ENCODE measurements at places on chromosomes 3 and 15.

DNA sequence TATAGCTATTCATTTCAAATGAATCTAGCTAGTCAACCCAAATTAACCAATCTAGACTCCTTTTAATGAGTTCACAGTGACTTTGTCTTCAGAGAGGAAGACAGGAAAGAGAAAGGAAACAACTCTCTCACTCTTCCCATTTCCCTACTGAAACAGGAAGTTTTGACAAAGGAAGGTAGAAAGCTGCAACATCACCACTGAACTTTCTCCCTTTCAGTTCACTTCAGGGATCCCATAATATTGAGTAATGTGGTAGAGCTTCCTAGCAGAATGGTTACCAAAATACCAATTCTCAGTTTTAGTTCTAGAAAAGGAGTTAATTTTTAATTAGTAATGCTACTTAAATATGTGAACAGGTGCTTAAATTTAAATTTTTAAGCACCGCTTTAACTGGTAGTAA, 7.5 kb downstream of the VPS13C start:
- DNase-seq, result no peak

DNA sequence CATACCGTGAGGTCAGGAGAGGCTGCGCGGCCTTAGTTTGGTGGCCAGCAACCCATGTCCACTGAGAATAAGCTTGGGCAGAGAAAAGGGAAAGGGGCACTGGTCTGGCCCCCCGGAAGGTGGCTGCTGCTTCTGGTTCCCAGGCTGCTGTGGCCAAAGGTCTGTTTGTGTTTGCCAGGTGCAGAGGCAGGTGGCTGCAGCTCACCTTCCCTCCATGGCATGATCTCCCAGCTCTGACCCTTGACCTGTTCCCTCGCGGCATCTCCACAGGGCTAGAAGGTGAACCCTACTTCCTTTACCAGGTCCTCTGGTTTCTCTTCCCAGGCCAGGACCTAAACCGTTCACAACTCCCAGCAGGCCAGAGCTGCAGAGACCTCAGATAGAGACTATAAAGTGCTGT, 13.8 kb downstream of the VPS18 start:
- DNase-seq, result no peak

GRCh38 chr15:76200641-76201105, 110.6 kb downstream of the ETFA start:
- no peak for DNase-seq

DNA sequence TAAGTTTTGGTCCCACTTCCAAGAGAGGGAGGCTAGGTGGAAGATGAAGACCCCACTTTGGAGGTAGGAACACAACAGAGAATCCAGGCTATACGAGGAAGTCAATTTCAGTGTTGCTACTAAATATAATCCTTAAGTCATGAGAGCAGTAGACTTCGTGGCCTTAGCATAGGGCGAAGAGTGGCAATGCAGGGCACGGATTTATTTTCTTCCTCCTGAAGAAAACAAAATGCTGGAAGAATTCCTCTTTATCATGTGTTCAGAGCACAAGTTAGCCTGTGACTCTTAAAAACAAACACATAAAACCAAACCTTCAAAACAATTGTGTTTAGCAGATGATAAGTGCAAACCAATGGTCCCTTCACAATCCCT, 19.4 kb downstream of the BCL2L10 start:
- no peak for DNase-seq

DNA sequence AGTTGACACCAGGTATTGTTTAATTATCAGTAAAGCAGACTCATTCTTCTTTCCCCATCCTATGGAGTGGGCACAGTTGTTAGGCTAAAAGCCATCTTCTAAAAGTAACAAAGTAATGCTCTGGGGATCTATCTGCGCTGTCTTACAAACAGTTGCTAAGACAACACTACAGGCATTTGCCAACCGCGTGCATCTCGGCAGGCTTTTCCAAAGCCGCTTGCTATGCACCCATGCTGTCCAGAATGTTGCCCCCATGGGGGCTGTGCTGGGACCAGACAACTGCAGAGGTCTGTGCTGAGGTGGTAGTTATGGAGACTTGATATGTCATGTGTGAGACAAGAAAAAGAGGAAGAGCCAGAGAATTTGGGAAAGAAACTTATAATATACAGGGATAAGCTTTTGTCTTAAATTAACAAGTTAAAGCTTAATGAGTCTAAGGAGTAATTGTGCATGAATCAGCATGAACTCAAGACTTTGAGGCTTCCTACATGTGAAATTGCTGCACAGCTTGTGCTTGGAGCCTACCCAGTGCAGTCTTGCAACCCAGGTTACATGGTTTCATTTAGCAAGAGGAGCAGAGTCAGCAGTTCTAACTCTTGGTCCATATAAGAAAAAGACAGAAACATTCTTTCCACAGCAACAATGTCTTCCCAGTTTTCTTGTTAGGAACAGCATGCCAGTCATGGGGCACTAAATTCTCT, 38.9 kb upstream of the DCLK3 start:
- DNase-seq, result no peak

DNA sequence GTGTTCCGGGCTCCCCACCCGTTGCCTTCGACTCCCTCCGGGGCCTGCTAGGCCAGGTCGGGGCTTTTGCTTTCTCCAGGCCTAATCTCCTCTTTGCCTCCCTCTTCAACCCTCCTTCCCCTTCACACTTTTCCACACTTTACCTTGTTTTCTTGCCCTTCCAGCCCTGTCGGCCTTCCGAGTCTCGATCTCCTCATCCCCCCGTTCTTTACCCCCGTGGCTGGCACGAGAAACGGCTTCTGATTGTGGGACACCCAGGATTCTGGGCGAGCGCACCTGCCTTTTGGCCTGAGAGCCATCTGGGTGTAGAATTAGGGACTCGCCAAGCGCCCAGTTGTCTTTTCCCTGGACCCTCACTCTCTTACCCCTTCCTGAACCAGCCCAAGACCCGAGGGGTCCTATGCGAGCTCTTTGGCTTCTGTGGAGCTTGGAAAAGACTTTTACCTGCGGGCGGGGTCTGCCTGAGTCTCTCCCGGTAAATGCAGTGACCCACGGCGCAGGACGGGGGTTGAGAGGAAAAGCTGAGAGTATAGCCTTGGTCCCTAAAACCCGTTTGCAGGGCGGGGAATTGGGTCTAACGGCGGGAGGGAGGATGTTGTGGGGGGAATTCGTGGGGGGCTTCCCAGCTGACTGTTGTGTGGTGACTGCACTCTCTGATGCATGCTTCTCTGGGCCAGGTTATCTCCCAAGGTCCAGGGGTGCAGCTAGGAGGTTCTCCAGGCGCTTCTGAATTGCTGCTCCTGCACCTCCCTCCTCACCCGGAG, 5.5 kb upstream of the ONECUT1 start:
- DNase-seq, result no peak

GRCh38 chr3:179302111-179302510, 20.7 kb upstream of the ZNF639 start:
- DNase-seq, result no peak

GRCh38 chr3:160931474-160931873, 173.7 kb downstream of the B3GALNT1 start:
- no peak for DNase-seq

- no peak for DNase-seq
These were observed 448.2 kb downstream of the EDEM1 start for GRCh38 chr3:5635746-5636145.

Measured in stimulated activated CD4-positive, alpha-beta T cell treated with anti-CD3 and anti-CD28 coated beads, Interleukin-1b, Interleukin-23, amount 100 ng/mL, for 24 hours (primary cell).